ENCODE measurements at places on chromosomes 3 and 15.

DNA sequence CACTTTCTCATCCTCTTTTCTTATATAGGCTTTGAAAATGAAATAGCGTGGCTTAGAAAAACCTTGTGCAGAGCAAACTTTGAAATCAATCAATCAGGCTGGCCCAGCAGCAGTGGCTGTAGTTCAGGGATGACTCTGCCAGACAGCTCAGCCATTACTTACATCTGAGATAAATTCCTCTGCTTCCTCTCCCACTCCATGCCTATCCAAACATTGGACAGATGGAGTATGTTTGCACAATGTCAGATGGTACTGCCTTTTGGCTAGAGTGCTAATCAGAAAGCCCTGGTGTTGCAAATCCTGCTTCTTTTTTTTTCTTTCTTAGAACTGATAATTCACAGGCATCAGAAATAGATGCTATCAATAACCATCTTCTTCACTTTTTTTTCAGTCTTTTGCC lies 1065.1 kb downstream of the AGBL1 start:
- DNase-seq, result no peak

- DNase-seq, result no peak
Measured at GRCh38 chr3:148710665-148711064, 13.0 kb downstream of the AGTR1 start.

- no peak for DNase-seq
Measured at GRCh38 chr15:91183596-91183995, 83.5 kb downstream of the SV2B start.

DNA sequence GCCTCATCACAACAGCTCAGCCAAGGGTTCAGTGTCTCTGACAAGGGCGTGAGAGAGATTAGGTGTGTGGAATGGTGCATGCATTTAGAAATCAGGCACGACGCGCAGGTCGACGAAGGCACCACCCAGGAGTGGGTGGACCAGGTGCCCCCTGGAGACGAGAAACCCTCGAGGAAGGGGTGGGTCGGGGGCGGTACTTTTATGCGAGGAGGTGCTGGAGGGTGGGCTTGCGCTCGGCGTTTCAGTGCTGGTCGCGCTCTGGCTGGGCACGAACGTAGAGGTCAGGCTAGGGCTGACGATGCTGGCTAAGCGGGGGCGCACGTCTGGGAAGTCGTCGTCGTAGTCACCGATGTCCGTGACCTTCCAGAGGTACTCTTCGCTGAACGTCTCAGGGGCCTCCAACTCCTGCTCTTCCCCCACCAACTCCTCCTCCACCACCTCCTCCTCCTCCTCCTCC lies 393 bp downstream of the ERICH6 start:
- DNase-seq, result no peak

GRCh38 chr15:57149196-57149595 lies 227.1 kb upstream of the CGNL1 start:
- no peak for DNase-seq

DNA sequence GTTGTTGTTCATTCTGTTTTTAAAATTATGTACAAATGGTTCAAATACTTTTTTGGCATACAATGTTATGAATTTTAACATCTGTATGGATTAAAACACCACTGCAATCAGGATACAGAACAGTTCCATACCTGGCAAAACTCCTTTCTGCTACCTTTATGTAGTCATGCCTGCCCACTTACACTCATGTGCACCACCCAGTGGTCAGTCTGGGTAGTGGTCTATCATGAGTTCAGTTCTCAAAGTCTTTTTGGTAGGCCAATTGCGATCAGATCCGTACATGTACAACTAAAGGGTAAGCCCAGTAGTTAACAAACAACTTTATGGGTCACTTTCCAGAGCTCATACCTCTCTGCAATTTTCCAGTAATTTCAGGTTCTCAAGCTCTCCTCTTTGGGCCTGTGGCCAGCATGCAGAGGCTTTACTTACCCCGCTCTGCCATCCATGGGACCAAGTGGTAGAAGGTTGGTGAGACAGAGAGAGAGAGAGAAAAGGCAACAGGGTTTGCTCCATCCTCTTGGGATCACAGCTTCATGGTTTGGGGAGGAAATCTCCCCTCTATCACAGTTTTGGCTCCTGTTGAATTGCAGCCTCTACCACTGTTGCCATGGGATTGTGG lies 63.9 kb upstream of the FAM98B start:
- peak; percentile 74 for DNase-seq

GRCh38 chr15:32784581-32784980 lies 66.8 kb downstream of the GREM1 start:
- no peak for DNase-seq

DNA sequence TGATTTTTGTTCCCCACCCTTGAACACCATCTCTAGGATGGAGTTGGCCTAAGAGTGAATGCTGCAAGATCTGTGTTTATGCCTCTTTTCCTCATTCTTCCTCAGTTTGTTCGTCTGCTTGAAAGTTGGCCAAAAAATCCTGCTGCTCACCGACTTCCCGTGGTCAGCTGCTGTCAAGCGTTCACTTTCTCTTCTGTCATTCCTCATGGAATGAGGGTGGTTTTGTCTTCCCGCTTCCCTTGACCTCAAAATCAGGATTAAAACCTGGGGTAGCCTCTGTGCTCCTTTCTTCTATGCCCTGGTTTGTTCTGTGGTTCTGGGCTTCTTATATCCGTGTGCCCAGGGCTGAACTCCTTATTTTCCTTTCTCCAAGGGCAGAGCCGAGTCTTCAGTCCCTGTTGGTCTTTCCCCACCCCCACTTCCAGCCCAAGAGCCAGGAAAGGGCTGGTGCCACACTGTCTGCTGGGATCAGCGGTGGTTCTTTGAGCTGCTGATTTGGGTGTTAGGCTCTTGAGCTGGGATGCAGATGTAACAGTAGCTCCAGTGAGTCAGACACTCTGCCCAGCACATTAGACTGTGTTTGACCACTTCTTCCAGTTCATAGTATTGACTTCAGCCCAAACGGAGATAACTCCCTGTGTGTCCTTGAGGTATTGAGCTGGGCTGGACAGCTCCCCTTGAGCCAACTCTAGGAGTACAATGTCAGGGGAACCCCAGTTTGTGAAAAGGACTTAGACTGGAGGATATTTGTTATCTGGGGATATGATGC lies 2.3 kb downstream of the SERF2 start:
- DNase-seq, result no peak

DNA sequence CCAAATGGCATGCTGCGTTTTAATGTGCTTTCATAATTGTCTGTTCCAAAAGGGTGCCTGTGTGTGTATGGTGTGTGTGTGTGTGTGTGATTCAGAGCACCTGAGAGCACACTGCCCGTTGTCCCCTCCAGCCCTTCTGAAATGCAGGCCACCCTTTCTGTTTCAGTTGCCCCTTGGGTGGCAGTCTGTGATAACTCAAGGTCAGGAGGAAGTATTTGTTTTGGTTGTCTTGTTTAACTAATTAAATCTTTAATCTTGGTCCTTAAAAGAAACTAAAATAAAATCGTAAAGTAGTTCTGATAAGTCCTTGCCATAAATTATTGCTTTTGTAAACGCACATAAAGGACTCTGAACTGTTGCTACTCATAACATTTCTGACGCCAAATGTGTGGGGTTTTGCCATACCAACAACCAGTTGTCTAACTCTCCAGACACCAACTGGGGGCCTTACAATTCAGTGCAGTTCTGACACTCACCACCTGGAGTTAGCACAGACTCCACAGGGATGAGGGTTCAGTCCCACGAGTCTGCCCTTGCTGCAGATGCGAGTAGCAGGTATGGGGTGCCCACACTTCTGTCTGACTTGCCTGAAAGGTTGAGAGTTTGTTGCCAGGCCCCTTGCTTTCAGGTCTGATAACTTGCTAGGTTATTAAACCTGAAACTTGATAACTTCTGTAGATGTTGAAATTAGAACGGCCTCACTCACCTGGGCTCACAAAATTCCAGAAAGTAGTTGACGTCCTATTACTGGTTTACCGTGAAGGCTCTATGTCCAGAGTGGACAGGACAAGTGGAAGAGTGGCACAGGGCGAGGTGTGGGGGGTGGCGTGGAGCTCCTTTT lies 157.3 kb downstream of the IGF1R start:
- DNase-seq, result no peak

GRCh38 chr3:15591928-15592327 lies 9.4 kb downstream of the HACL1 start:
- DNase-seq, result no peak

- no peak for DNase-seq
Measured at GRCh38 chr3:168884353-168884903, 779.1 kb downstream of the MECOM start.

GRCh38 chr3:190504354-190505125 lies 9.3 kb upstream of the IL1RAP start:
- DNase-seq, result no peak

GRCh38 chr15:73165844-73166243 lies 113.6 kb downstream of the NEO1 start:
- no peak for DNase-seq

- no peak for DNase-seq
Measured at GRCh38 chr15:36356978-36357601, 222.3 kb upstream of the CDIN1 start.

- DNase-seq, result no peak
Measured at GRCh38 chr3:177601152-177601551, 403.9 kb upstream of the TBL1XR1 start.

DNA sequence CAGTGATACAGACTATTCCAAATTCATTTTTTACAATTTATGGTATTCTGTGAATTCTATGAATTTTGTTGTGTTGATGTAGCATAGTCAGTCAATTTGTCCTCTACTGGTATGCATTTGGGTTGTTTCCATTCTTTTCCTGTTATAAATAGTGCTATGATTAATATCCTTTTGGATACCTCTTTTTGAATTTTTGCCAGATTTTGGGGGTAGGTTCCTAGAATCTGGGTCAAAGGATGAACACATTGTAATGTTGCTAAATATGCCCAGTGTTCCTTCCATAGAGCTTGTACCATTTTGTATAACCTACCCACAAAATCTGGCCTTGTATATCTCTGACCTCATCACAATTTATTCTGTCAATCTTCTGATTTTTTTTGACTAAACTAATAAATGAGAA lies 44.4 kb upstream of the C3orf38 start:
- no peak for DNase-seq

DNA sequence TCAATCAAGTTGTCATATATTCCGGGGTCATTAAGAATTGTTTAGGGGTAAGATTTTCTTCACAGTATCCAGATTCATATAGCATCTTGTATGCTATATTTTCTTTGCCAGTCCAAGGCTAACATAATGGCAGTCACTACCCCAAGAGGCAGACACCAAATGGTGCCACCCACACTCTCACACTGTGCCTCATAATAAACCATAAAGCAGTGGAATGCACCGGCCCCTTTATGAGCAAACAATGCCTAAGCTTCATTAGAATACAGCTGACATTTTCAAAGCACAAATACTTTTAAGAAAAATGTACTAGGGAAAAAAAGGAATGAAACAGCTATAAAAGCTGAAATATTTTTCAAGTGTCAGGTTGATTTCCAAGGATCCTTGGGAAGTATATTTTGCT lies 121.6 kb downstream of the TFDP2 start:
- DNase-seq, result peak; percentile 27

GRCh38 chr15:92580521-92580920 lies 75.1 kb downstream of the FAM174B start:
- no peak for DNase-seq

- DNase-seq, result no peak
Measured at GRCh38 chr3:169432708-169433432, 230.6 kb downstream of the MECOM start.

GRCh38 chr3:81432456-81432855 lies 329.0 kb downstream of the GBE1 start:
- DNase-seq, result no peak
